Activated CD4-positive, alpha-beta memory T cell treated with anti-CD3 and anti-CD28 coated beads for 36 hours (primary cell): ENCODE measurements at places on chromosomes 7 and 10. TPM values are rescaled to one million over a fixed set of nuclear protein-coding genes. Genes with fewer than 3 reads are reported as not detected.

DNA sequence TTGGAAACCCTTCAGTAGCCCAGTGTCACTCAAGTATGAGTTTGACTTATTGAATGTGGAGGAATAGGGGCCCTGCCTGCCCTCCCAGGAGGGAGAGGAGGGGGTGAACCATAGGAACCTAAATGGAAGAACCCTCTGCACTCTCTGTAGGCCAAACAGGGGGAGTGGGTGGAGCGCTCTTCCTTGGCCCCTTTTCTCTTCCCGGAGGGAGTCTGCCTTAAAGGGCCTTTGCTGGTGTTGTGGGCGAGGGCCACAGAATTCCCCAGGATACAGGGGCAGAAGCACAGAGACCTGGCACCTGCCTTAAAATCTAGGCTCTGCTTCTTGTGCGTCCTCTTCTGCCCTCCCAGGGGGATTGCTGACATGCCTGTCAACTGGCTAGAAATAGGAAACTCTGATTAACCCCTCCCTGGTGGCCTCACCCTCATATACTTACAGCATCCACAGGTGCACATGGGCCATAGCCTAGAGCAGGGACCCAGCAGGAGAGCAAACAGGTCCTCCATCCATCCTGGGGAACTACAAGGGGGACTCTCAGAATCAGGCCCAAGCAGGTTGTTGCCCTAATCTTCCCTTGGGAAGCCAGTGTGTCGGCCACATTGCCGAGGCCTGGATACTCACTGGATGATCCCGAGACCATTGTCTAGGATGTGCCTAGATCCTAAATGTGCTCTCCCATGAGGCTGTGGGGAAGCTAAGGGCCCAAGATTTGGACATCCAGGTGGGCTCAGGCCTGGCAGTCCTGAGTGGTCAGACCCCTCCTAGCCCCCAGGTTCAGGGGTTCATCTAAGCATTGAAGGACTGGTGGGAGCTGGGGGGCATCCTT, 3.4 kb downstream of the TRIM8 start:
- no peak for DNase-seq
- peaks cover 20% of the 10 kb centered on the region for H3K36me3 ChIP-seq
- no peaks in the 10 kb centered on the region for H3K27me3 ChIP-seq
- H3K4me1 ChIP-seq, result peaks cover 62% of the 10 kb centered on the region
- peak overlapping the region; percentile 98 for H3K4me3 ChIP-seq

DNA sequence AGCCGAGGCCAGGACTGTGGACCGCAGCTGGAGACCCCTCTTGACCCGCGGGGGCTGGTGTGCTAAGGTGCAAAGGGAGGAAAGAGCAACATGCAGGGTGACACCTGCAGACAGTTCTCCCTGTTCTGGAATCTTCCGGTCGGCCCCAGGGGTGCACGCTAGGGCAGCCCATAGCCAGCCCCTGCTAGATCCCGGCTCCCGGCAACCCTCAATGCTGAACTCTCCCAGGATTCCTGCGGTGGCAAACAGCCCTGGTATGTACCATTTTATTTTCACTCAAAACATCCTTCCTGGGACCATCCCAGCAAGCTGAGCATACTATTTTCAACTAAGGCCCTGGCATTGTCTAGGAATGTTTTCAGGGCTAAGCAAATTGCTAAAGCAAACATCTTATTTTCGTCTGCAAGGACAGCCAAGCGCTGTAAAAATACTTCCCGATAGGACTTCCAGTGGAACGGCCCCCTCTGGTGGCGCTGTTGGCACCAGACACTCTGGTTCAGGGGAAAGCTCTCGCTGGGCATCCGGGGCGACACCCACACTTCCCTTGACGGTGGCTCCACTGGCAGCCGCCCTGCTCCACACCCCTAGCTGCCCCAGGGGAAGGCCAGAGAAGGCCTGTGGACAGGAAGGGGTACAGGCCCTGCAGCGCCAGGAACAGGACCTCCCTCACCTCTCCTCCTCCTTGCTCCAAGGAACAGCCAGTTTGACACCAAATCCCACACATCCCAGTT, 99.4 kb downstream of the CTBP2 start:
- H3K4me3 ChIP-seq, result no peak overlapping the region
- no peaks in the 10 kb centered on the region for H3K36me3 ChIP-seq
- no peak overlapping the region for H3K27ac ChIP-seq
- peaks cover 45% of the 10 kb centered on the region for H3K27me3 ChIP-seq
- peak; percentile 64 for DNase-seq
- H3K4me1 ChIP-seq, result peaks cover 15% of the 10 kb centered on the region

DNA sequence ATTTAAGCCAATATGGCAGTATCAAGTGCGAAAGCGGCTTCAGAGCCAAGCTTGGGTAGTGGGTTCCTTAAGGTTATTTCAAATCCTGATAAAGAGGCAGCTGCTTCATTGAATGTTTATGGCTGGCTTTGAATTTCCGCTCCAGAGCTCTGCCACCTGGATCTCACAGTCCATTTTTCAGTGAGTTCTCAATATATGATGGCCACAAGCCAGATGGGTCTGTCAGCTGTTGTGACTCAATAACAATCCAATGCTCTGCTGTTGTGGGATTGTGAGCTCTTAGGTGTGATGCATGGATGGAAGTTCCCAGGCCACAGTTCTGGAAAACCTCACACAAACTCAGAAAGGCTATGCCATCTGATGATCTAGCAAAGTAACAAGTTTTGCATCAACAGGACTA, 743.8 kb upstream of the LRRN3 start:
- peaks cover 1% of the 10 kb centered on the region for H3K36me3 ChIP-seq
- no peaks in the 10 kb centered on the region for H3K4me1 ChIP-seq
- no peaks in the 10 kb centered on the region for H3K27me3 ChIP-seq
- no peak for DNase-seq
- H3K4me3 ChIP-seq, result no peak overlapping the region

GRCh38 chr7:114832906-114833595, 88.8 kb upstream of the MDFIC start:
- H3K4me3 ChIP-seq, result peak overlapping the region; percentile 34
- H3K27ac ChIP-seq, result peak overlapping the region; percentile 90
- H3K36me3 ChIP-seq, result peaks cover 3% of the 10 kb centered on the region
- peaks cover 2% of the 10 kb centered on the region for H3K27me3 ChIP-seq

GRCh38 chr10:69089638-69090599, 2.0 kb downstream of the SRGN start:
- peak overlapping the region; percentile 94 for H3K4me3 ChIP-seq
- no peaks in the 10 kb centered on the region for H3K27me3 ChIP-seq
- H3K27ac ChIP-seq, result peak overlapping the region; percentile 96
- peaks cover 57% of the 10 kb centered on the region for H3K4me1 ChIP-seq

DNA sequence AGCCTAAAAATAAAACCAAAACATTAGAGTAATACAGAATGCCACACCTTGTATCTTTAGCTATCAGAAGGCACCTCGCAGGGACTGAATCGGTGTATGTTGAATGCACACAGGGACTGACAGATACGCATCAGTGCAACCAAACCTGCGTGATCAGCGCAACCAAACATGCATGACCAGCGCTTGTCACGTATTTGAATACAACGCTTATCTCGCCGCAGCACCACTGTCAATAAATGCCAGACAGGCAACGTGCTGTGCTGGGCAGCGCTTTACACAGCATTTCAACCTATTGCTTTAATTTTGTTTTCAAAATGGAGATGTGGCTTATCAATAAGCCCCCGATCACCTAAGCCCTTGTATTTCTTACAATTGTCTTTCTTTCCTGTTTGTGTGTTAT, 242.4 kb downstream of the SFMBT2 start:
- no peak overlapping the region for H3K4me3 ChIP-seq
- no peak overlapping the region for H3K27ac ChIP-seq
- DNase-seq, result no peak
- H3K27me3 ChIP-seq, result no peaks in the 10 kb centered on the region
- peaks cover 23% of the 10 kb centered on the region for H3K36me3 ChIP-seq
- H3K4me1 ChIP-seq, result no peaks in the 10 kb centered on the region

- H3K4me3 ChIP-seq, result no peak overlapping the region
- H3K4me1 ChIP-seq, result no peaks in the 10 kb centered on the region
- no peaks in the 10 kb centered on the region for H3K36me3 ChIP-seq
- no peak overlapping the region for H3K27ac ChIP-seq
- DNase-seq, result no peak
Measured at GRCh38 chr7:47758546-47758945, 176.6 kb upstream of the TNS3 start.

DNA sequence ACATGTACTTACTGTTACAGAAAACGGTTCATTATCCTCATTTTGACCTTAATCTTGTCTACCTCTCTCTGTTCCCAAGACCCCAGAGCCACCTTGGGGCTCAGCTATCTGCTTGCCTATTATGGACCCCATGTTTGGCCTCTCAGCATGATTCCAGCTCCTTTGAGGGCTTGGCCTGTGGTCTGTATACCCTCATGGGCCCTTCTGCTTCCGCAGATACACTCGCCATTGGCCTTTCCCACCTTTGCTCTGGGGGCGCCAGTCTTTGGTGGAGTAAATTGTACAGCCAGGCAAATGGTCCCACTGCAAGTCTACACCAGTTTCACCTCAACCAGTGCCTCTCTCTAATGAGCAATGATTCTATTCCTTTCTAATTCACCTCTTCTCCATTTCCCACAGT, 109.2 kb upstream of the ZNF746 start:
- no peak overlapping the region for H3K27ac ChIP-seq
- H3K4me3 ChIP-seq, result no peak overlapping the region
- no peaks in the 10 kb centered on the region for H3K4me1 ChIP-seq
- H3K36me3 ChIP-seq, result peaks cover 52% of the 10 kb centered on the region

DNA sequence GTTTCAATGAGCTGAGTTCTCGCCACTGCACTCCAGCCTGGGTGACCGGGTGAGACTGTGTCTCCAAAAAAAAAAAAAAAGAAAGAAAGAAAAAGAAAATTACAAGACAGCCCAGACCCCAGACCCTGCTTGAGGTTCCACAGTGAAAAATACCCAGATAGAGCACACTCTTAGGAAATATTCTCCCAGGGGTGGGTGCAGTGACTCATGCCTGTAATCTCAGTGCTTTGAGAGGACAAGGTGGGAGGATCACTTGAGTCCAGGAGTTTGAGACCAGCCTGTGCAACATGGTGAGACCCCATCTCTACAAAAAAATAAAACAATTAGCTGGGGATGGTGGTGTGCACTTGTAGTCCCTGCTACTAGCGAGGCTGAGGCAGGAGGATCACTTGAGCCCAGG, 41.1 kb upstream of the GTF2IRD1 start:
- no peak overlapping the region for H3K4me3 ChIP-seq
- no peak for DNase-seq
- no peaks in the 10 kb centered on the region for H3K27me3 ChIP-seq
- no peaks in the 10 kb centered on the region for H3K4me1 ChIP-seq
- no peak overlapping the region for H3K27ac ChIP-seq

DNA sequence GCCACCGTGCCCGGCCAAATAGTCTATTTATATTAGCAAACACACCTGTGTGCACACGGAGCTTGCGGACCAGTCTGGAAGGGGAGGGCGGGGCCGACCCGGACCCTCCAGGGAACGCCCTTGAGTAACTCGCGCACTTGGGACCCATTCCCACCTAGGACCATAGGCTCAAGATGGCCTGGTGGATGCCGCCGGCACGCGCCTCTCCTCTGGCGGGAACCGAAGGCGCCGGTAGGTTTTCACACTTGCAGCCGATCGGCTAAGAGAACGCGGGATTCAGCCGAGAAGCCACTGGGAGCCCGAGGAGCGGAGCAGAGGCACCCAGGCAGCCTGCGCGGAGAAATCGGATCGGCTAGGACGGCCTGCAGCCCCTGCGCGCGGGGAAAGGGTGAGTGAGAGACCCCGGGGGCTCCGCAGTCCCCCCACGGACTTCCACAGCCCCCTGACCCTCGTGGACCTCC, 18.9 kb downstream of the IFT22 start:
- no peak for DNase-seq
- peaks cover 48% of the 10 kb centered on the region for H3K27me3 ChIP-seq
- H3K4me3 ChIP-seq, result no peak overlapping the region

DNA sequence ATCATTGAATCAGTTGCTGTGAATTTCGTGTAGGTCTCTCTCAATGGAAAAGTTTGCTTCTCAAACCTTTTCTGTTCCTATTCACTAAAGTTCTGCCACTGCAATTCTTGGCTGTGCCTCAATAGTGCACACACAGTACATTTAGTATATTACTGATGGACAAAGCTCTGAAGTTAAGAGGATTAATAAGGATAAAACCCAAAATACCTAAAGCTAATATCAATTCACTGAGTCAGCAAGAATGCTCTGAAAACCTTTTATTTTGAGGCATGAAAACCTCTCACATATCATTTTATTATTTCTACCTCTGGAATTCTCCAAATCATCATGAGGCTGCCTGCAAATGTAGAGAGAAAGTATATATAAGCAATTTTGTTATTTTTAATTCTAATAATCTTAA, 633.4 kb upstream of the LRRTM3 start:
- no peak for DNase-seq
- no peak overlapping the region for H3K27ac ChIP-seq
- H3K36me3 ChIP-seq, result no peaks in the 10 kb centered on the region
- no peaks in the 10 kb centered on the region for H3K27me3 ChIP-seq
- H3K4me1 ChIP-seq, result no peaks in the 10 kb centered on the region

GRCh38 chr7:27171325-27171636, 2.8 kb downstream of the HOXA10 start:
- H3K4me1 ChIP-seq, result peaks cover 32% of the 10 kb centered on the region
- no peak overlapping the region for H3K4me3 ChIP-seq
- peak; percentile 8 for DNase-seq
- peaks cover 3% of the 10 kb centered on the region for H3K36me3 ChIP-seq

DNA sequence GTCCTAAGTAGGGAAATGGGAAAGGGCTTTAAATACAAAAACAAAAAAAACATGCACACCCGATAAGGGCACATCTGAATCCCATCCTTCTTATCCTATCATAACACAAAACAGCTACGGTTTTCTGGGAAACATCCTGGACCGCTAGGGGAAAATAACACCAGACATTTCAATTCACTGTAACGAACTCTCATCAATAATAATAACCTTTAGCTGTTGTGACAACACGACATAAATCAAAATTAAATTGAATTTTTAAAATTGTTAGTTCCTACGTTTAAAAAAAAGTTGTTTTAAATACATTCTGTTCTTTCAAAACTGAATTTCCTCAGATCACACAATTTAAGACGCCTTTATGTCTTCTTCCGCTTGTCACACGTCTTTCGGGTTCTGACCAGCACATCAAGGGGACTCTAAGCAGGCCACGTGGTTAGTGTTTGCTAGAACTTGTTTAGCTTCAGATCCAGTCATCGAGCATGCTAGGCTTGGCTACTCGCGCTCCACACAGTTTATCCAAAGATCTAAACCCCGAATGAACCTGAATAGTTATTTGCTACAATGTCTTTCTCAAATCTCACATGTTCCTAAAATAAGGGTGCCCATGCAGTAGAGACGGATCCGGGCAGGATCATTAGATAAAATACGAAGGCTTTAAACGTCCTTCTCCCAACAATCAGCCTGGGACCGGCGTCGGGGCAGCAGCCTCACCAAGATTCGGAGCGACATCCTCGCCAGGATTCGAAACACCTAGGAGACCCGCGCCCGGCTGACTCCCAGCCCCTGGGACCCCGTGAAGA, 839 bp downstream of the IKZF5 start:
- no peaks in the 10 kb centered on the region for H3K27me3 ChIP-seq
- peak overlapping the region; percentile 96 for H3K27ac ChIP-seq
- DNase-seq, result peak; percentile 63
- peaks cover 47% of the 10 kb centered on the region for H3K4me1 ChIP-seq

- DNase-seq, result no peak
- no peaks in the 10 kb centered on the region for H3K4me1 ChIP-seq
- no peaks in the 10 kb centered on the region for H3K36me3 ChIP-seq
- no peak overlapping the region for H3K4me3 ChIP-seq
Measured at GRCh38 chr7:142563470-142563869, 185.8 kb upstream of the PRSS1 start.

ZCCHC24 gene
- 1.00 TPM for total RNA-seq

USP6NL gene
- 3.4 TPM for total RNA-seq

SCRN1 gene
- total RNA-seq, result 2.1 TPM

CHAT gene
- not detected for total RNA-seq

ASIC3 gene
- total RNA-seq, result 5.3 TPM

NRP1 gene
- total RNA-seq, result 1.5 TPM

SLC39A12 gene
- not detected for total RNA-seq

BPGM gene
- 24.9 TPM for total RNA-seq

RPS24 gene
- total RNA-seq, result 1,722 TPM
